ENCODE measurements at places on chromosomes 4 and X. TPM values are rescaled to one million over a fixed set of nuclear protein-coding genes. Genes with fewer than 3 reads are reported as not detected.

DNA sequence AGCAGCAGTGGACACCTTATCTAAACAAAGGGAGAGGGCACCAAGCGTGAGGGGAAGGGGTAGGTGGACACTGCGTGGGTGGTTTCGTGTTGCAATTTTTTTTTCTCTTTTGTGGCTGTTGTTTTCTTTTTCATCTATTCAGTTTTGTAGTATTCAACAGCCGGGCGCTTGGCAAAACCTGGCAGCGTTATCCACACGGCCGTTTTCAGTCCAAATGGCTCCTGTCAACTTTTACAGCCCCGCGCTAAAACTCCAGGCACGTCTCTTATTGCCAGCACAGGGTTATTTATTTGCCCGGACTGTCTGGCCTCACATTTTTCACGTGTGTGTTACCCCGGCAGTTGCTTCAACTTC is 192.2 kb downstream of the BCOR start:
- ATAC-seq: no peak

DNA sequence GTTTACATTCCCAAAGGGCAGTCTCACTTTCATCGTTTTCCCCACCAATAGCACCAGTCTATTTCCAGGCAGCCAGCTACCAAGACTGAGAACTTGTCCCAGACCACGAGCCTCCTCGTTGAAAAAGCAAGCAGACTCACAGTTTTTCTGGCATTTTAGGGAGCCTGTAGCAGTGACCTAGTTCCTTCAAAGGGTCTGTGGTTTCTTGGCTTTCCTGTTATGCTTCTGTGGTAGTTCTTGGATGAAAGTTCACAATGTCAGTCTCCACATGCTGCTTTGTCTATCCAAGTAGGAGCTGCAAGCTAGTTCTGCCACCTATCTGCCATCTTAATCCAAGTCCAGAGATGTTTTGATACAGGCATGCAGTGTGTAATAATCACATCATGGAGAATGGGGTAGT is 151.6 kb upstream of the ZC4H2 start:
- no peak for ATAC-seq

DNA sequence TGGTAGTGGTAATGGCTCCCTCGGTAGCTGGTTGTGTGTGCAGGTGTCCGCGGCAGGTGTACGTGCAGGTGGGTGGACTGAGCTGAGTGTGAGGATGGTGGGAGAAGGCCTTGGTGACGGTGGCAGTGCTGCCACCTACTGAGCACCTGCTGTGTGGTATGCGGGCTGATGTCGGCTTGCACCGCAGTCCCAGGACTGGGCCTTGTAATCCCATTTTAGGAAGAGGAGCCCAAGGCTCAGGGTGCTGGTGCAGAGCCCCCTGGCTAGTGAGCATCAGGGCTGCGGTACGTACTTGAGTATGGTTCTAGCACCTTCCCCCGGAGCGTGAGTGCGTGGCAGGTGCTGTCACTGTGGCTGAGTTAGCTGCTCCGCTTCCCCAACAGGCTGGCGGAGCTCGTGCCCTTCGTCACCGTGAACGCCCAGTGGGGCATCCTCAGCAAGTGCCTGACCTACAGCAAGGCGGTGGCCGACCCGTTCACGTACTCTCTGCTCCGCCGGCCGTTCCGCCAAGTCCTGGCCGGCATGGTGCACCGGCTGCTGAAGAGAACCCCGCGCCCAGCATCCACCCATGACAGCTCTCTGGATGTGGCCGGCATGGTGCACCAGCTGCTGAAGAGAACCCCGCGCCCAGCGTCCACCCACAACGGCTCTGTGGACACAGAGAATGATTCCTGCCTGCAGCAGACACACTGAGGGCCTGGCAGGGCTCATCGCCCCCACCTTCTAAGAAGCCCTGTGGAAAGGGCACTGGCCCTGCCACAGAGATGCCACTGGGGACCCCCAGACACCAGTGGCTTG is 5.7 kb upstream of the CPZ start:
- no peak for ATAC-seq

GRCh38 chr4:143743591-143743990 is 43.1 kb upstream of the FREM3 start:
- no peak for ATAC-seq

GRCh38 chrX:154325541-154325940 is 29.9 kb downstream of the TKTL1 start:
- no peak for ATAC-seq

Gene TDO2
- not detected for total RNA-seq

Gene ZNF280C
- 3.8 TPM for total RNA-seq

DNA sequence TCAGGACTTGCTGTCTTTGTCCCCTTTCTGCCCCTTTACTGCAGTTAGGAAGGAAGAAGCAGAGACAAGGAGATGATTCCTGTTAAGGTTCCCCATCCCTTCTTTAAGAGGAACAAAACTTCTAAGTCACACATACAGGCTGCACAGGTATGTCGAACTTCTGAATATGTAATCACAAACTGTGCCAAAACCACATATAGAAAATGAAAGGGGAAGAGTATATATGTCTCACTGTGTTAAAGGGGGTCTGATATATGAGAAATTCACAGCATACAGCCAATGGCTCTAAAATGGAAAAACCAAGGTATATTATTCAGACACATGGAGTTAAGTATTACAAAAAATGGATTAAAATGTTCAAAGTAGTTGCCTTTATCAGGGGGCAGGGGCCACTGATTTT is 11.7 kb downstream of the CFAP97 start:
- no peak for ATAC-seq

Gene FMR1NB
- total RNA-seq: not detected

Gene MAGEA9B
- not detected for total RNA-seq

GRCh38 chr4:181020456-181020855 is 1222.7 kb upstream of the TENM3 start:
- no peak for ATAC-seq

- ATAC-seq: no peak
Measured at GRCh38 chr4:70471897-70472296, at the start of gene MUC7. Gene MUC7 (plus strand): TSS chr4:70472197. CDS start chr4:70474022, 1,825 bp downstream.

GRCh38 chrX:3379111-3379510 is 32.7 kb upstream of the MXRA5 start:
- ATAC-seq: no peak

Gene ADRA2C
- total RNA-seq: 8.7 TPM

Gene SHROOM2
- 2.3 TPM for total RNA-seq

Gene PABPC1L2A
- total RNA-seq: not detected

- ATAC-seq: peak; percentile 54
Measured at GRCh38 chrX:103540145-103540544, 20.9 kb upstream of the RAB40A start.

DNA sequence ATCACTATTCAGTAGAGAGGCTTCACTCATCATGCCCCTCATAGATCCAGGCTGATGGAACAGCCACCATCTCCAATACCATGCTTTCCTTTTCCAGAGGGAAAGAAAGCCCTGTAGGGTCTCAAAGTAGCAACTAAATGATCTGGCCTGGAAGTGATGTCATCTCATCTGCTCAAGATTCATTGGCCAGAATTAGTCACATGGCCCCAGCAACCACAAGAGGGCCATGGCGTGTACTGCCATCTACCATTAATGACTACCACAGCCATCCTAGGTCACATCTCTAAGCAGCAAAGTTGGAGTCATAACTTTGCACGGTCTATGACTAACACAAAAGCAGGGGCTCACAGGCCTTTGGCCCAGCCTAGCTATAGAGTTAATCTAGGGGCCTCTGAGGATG is 194.8 kb downstream of the KIT start:
- no peak for ATAC-seq

- no peak for ATAC-seq
Measured at GRCh38 chr4:148254621-148255343, 187.4 kb downstream of the NR3C2 start.

GRCh38 chrX:47844117-47844516 is 7.4 kb downstream of the ZNF81 start:
- ATAC-seq: no peak

DNA sequence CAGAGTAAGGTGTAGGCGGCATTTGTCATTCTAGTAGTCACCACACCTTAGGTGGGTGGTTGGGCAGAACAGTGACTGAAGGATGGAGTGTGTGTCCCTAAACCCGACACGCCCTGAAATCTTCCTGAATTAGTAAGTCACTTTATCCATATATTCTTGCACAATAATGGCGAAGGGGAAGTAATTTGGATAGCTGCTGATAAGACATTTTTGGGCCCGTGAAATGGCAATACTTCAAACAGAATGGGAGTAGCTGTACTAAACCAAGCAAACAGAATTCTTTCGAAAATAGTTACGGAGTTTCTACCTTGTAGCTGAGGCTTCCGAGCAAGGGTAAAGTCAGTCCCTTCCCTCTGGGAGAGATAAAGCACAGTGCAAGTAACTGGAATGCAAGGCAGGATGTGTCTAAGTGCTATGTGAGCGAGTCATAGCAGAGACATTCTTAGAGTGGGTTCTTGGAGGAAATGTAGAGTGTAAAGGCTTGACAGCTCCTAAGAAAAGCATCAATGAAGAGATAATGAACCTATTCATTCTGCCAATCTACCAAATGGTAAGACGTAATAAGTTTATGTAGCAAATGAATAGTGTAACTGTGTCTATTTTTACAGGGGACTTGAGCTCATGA is 72.8 kb downstream of the CLCN5 start:
- no peak for ATAC-seq

DNA sequence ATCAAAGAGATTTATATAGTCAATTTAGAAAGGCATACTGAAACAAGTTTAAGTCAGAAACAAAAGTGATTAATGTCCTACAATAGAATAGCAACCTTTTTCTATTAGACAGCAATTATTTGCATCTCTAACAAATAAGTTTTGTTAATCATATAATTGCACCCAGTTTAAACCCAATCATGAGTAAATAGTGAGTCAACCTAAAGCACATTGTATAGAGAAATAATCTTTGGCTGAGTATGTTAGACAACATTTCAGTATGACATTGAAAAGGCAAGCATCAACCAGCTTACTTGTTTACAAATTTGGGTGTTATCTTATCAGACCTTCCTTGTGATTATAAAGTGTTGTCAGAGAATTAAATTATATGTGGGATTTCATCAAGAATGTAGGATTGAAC is 209.5 kb downstream of the IL15 start:
- no peak for ATAC-seq

Gene TRIM75
- not detected for total RNA-seq

Gene WWC2
- total RNA-seq: 23.0 TPM

Gene AMTN
- total RNA-seq: not detected

DNA sequence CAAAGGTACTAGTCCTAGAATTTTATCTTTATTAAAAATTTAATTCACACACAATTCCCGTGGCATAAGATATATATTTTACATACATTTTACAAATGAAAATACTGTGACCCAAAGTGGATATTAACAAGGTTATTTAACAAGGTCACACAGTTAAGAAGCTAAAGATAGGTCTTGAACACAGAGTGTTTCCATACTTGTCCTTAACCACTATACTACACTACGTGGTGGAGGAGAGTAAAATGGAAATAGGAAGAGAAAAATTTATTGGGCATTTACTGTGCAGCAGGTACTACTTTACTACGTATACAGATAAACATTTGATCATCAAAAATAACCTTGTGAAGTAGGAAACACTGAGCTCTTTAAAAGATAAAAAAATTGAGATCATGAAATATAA is 14.8 kb downstream of the TECRL start:
- no peak for ATAC-seq

Gene AMBN
- not detected for total RNA-seq

Gene LGI2
- 10.7 TPM for total RNA-seq

DNA sequence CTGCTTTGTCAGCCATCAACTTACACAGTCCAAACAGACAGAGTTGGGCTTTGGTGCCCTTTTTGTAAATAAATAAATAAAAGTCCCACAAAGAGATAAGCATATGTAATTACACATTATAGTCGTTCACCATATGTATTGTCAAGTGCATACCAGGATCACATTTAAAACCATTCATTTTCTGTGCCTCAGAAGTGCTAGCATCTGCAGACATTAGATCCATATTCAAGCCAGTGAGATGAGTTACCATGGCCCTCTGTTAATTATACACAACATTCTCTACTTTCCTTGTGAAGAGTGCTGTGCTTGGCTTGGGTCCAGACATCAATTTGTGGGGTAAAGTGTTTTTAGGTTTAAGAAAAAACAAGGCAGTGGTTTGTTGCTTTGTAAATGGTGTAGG is 76.8 kb downstream of the ENOX2 start:
- no peak for ATAC-seq

Gene RAB39B
- total RNA-seq: 0.54 TPM

DNA sequence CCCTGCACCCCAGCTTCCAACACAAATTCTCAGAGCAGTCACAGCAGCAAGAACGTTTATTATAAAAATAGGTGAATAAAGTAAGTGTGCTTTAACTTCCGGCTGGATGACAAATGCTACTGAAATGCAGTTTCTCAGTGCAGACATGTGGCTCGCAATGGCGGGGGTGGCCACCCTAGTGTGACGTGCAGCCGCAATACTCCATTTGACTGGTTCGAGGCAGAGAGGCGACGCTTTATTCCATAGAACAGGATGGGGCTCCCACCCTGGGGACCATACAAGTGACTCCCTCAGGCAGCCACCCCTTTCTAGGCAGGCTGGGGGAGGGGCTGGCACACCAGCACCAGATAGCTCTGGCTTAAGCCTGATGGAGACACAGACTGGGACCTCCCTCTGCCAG is 14.5 kb downstream of the TNIP2 start:
- no peak for ATAC-seq

Gene BEX2
- 7.1 TPM for total RNA-seq

- ATAC-seq: no peak
Measured at GRCh38 chrX:38313190-38313589, 14.1 kb downstream of the RPGR start.

GRCh38 chr4:7434766-7435150 is at the start of gene PSAPL1:
Gene PSAPL1 (minus strand): TSS chr4:7434930. CDS start chr4:7434879, 51 bp downstream.
- ATAC-seq: peak; percentile 37

Gene GAGE12D
- not detected for total RNA-seq

Gene ARHGEF38
- total RNA-seq: not detected

- ATAC-seq: no peak
Measured at GRCh38 chr4:63580796-63581475, 828.3 kb downstream of the TECRL start.

GRCh38 chr4:33989820-33990443 is 2254.4 kb downstream of the ARAP2 start:
- no peak for ATAC-seq

Gene NALF2
- total RNA-seq: not detected

DNA sequence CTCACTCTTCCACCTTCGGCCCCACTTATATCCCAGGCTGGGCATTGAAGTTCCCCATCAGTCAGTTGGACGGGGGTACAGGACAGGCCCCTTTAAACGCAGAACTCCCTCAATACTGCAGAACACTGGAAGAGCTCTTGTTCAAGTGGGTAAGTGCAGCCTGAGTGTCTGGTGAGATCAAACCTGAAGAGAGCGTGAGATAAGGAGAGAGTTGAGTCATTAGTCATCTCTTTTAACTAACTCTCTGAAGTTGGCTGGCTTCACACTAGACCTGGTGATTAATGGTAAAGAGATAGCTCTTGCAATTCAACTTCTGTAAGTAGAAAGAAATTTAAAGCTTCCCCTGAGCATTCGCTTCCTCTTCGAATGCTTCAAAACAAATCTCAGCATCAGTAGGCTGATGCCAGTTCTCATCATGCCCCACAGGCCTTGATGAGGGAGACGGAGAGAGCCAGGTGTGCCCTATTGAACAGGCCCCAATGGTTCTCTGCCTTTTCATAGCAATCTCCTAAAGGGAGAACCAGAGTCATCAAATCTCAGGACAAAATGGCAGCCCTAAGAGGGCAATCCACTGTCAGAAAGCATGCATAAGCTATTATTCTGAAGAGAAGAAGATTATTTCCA is 41.0 kb upstream of the JADE1 start:
- no peak for ATAC-seq

Gene ELOVL6
- 3.2 TPM for total RNA-seq

Gene RPS3A
- 4,329 TPM for total RNA-seq

Gene SHOX
- total RNA-seq: not detected

- ATAC-seq: no peak
Measured at GRCh38 chr4:162104459-162105124, 59.2 kb downstream of the FSTL5 start.

GRCh38 chr4:145921231-145921630 is 17.4 kb downstream of the ZNF827 start:
- no peak for ATAC-seq

Gene KIT
- total RNA-seq: 69.3 TPM
